ENCODE measurements at places on chromosomes 6 and 20.
A peak's percentile ranks its signal among the peaks of the same experiment; 100 is the strongest.

GRCh38 chr6:107192830-107193229 is 77.5 kb upstream of the BEND3 start:
- no peak for DNase-seq

DNA sequence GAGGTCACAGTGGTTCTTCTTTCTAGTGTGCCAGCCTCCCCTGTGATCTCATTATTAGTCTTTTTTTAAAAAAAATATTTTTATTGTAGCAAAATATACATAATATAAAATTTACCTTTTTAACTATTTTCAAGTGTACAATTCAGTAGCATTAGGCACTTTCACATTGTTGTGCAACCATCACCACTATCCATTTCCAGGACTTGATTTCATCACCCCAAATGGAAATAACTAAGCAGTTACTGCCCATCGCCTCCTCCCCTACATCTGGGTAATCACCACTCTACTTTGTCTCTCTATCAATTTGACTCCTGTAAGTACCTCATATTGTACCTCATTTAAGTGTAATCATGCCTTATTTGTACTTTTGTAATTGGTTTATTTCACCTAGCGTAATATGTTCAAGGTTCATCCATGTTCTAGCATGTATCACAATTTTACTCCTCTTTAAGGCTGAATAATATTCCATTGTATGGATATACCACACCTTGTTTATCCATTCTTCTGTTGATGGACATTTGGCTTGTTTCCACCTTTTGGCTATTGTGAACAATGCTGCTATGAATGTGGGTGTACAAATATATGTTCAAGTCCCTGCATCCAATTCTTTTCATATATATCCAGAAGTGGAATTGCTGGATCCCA is 68.6 kb upstream of the FYN start:
- no peak for DNase-seq

DNA sequence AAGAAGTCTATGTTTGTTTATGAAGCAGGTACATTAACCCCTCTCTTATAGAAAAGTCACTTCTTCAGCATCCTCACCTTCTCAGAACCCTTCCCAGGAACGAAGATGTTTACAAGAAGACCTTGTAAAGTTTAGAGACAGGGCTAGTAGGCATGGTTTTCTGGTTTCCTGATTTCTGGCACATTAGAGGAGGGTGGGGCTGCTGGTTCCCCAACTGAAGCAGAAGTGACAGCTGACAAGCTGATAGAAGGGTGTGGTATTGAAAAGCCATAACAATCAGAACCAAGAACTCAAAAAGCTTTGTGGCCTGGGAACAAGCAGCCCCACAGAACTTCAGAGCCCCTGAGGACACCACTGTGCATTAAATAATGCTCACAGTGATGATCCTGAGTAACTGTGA is 91.2 kb downstream of the RTN4IP1 start:
- DNase-seq, result no peak

DNA sequence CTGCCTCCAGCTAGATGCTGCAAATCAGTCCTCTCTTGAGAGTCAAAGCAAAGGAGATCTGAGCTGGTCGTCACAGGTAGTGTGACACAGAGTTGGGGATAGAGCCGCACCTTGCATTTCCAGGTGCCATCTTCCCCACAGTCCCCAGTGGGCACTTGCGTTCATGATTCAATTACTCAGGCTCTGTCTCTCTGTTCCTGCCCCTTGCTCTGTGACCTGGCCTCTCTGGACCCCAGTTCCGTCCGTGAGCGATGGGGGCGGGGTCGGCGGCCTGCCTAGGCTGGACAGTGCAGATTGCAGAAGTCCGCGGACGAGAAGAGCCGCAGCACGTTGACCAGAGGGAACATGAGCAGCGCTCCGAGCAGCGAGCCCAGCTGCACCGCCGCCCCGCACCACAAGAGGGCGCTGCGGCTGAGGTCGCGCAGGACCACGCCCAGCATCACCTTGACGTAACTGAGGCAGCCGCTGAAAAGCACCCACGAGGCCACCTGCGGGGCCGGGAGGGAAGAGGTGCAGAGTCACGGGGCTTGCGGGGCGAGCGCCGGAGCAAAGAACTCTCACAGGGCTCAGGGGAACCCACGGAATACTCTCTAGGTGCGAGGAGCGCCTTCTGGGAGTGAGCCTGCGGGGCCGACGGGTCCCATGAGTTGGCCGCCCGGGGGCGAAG is 7.4 kb downstream of the SLC52A3 start:
- peak; percentile 65 for DNase-seq

- DNase-seq, result no peak
Measured at GRCh38 chr6:26472549-26473290, 15.0 kb downstream of the BTN2A1 start.

- DNase-seq, result peak; percentile 81
Measured at GRCh38 chr6:150934380-150934779, 68.9 kb downstream of the MTHFD1L start.

DNA sequence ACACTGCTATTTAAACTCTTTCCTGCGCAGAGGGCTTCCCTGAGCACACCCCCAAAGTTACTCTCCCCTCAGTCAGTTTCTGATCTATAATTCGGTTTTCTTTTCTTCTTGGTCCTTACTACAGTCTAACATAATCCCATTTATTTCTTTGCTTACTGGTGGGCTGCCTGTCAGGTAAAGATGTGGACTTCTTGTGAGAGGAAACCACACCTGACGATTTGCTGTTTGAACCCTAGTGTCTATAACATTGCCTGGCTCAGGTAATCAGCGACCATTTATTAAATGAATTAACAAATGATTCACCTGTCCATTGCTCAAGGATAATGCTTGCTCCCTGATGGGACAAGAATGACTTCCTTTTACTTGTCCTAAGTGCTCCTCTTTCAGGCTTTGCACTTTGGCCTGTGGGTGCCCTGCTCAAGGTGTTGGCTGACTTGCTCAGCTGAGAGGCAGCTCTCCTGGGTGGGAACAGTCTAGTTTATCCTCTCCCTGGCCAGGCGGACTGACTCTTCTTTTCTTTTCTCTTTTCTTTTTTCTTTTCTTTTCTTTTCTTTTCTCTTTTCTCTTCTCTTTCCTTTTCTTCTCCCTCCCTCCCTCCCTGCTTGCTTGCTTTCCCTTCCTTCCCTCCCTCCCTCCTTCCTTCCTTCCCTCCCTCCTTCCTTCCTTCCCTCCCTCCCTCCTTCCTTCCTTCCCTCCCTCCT is 233.1 kb downstream of the BCAS1 start:
- DNase-seq, result no peak

DNA sequence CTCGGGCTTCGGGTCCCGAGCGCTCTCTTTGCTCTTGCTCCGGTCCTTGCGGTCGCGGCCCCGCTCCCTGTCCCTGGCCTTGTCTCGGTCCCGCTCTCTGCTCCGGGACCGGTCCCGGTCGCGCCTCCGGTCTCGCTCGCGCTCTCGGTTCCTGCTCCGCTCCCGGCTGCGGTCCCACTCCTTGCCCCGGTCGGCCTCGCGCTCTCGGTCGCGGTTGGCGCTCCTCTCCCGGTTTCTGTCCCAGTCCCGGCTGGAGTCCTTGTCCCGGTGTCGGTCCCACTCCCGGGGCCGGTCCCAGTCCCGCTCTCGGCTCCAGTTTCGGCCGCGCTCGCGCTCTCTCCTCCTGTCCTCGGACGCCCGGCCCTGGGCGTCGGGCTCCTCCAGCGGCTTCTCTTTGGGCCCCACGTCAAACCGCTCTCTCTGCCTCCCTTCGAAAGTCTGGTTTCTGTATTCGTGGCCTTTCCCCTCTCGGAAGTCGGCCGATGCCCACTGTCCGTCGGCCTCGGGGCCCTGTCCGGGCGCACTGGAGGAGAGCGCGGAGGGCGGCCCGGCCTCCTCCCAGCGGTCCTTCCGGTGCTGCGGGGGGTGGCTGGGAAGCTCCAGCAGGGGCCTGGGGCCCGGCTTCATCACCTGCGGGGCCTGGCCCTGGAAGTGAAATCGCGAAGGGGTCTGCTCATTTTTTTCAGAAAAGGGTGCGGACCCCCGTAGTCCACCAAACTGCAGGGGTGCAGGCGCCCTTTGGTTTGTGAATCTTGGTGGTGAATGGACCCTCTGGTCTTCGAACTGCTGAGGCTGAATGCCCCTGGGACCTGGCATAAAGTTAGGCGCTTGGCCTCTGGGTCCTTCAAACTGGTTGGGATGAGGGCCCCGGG is 17.9 kb upstream of the TCFL5 start:
- no peak for DNase-seq

DNA sequence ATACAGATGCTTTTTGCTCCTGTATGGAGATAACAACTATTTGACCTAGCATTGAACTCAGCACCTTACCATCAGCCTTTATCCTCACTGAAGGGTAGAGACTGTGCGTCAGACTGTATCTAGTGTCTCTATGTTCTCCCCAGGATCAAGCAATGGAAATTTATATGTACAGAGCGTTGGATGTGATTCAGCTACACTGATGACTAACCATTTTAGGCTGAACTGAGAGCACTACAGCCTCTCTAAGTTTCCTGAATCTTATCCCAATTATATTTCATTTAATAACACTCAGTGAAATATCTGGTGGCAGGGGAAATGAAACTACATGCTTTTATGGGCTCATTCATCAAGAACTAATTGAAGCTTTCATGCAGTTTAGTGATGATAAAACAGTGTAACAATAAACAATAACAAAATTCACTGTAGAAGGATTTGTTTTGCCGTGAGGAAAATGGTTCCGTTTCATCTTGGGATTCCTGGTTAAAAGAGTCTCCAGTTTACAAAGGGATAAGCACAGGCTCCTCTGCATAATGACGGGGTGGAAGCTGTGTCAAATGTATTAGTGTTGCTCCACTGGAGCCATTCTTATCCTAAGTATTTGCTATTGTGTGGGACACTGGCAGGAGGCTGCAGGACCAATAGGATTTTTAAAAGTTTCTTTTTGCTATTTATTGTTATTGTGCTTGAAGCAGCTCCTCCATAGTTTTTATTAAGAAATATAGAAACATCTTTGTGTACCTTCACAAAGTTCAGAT is 567.6 kb upstream of the MMS22L start:
- no peak for DNase-seq

DNA sequence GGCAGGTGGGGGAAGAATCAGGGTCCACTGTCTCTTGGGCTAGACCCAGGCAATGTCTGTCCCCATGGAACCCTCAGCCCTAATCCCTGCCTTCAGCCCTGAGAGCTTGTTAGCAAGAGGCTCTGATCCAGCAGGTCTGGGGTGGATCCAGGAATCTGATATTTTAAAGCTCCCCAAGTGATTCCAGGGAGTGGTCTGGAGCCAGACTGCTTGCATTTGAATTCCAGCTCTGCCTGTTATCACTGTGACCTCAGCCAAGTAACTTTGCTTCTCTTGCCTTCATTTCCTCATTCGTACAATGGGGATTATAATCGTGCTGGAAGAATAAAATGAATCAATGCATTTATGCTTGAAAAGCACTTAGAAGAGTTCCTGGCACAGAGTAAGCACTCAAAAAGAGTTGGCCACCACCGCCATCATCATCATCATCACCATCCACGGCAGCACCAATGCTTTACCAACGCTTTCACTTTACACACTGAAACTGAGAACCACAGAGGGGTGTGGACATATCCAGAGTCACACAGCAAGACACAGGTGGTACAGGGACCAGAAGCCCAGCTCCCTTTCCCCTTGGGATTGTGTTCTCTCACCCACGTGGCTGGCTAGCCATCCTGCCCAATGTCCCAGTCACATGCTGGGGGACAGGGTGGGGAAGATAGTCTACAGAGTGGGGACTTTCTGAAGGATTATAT is 75.7 kb upstream of the RALY start:
- DNase-seq, result no peak

DNA sequence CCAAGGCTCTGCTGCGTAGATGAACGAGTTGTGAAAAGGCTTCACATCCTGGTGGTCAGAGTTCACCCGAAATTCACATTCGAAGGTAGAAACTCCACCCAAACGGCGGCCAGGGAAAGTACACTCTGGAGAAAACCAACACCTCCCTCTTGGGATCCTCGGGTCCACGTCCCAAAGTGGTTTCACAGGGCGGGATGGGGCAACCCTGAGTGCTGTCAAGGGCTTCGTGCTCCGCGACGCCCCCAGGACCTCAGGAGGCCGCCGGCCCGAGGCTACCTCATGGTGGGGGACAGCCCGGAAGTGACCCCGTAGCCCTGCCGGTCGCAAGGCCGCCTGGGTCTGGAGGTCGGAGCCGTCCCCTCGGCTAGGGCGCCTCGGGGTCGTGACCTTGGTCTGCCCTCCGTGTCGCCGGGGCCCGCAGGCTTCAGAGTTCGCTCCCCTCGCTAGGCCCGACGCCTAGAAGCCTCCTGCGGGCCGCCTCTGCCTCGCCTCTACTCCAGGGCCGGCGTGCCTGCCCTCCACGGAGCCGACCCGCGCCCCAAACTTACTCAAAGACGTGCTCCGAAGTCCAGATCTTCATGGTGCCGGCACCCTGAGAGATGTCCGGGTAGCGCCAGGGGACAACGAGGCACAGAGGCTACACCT is at the start of gene PRELID3B:
TSS of gene PRELID3B (minus strand) at position 636 of the 645 bp plus-strand sequence. CDS start at position 580, 56 bp downstream.
- DNase-seq, result peak; percentile 30

DNA sequence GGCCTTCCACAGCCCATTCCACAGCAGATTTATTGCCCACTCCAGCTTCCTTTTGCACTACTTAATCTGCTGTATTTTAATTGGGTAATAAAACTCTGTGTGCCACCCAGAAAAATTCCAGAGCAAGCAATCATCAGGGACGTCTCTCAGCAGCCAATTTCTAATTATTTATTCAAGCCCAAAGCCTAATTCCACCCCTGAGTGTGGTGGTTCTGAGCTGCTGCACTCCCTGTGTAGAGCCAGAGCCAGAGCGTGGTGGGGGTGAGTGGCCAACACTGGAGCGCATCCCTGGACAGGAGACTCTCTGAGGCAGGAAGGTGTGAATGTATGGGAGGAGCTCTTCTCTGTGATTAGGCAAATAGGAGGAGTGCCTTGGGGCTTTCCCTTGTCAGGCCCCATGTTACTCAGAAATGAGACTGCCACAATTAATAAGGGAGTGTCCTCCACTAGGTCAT is 66.1 kb downstream of the CD24 start:
- DNase-seq, result no peak

DNA sequence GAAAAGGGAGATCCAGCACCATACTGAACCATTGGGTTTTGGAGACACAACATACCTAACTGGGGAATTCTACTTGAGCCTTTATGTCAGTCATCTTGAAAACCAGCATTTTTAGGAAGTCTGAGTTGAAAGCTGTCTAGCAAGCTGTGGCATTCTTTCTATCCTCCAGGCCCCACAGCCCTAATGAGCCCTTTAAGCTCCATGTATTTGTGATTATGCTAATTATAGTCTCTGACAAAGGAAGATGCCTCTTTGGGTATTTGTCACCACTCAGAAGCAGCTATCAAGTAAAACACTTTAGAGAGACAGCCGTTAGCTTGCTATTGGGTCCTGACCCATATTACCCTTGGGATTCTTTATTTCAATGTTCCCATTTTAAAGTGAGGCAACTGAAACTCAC is 159.5 kb upstream of the MANEA start:
- DNase-seq, result no peak

- no peak for DNase-seq
Measured at GRCh38 chr6:7246401-7247178, 66.4 kb downstream of the SSR1 start.

- DNase-seq, result no peak
Measured at GRCh38 chr20:22008456-22008855, 303.0 kb downstream of the PAX1 start.

All from A549 (cell line).